ENCODE measurements at places on chromosomes 2 and 18. TPM values are rescaled to one million over a fixed set of nuclear protein-coding genes. Genes with fewer than 3 reads are reported as not detected.

The TUBB6 gene
- 222 TPM for total RNA-seq

The MC2R gene
- not detected for total RNA-seq

The ESPNL gene
- total RNA-seq, result 0.34 TPM

The CNGA3 gene
- not detected for total RNA-seq

The RESP18 gene
- not detected for total RNA-seq

The LOXL3 gene
- 13.9 TPM for total RNA-seq

The MPV17 gene
- total RNA-seq, result 60.0 TPM

The SP100 gene
- 135 TPM for total RNA-seq

The ALK gene
- 0.06 TPM for total RNA-seq

The ARHGEF4 gene
- 1.8 TPM for total RNA-seq

DNA sequence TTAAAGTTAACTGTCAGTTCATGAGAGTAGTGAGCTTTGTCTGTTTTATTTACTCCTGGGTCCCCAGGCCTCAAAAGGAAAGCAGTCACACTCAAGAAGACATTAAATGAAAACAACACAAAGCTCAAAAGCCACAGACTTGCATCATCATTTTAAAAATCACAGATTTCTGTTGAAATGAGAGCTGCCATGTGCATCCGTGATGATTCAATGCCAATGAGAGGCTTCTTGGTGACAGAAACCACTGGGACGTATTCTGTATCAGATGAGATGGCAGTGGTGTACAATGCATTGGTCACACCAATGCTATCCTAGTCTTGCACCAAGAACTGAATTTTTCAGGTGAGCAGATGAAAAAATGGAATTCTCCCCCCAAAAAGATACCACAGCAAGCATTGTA, 204.8 kb downstream of the ANAPC1 start:
- DNase-seq, result no peak
- no peaks in the 10 kb centered on the region for H3K4me1 ChIP-seq
- no peak overlapping the region for H3K27ac ChIP-seq
- no peaks in the 10 kb centered on the region for H3K36me3 ChIP-seq
- no peak overlapping the region for H3K4me3 ChIP-seq

- H3K36me3 ChIP-seq, result no peaks in the 10 kb centered on the region
- H3K4me3 ChIP-seq, result no peak overlapping the region
- H3K27me3 ChIP-seq, result no peaks in the 10 kb centered on the region
- H3K4me1 ChIP-seq, result peaks cover 18% of the 10 kb centered on the region
- no peak for DNase-seq
These were observed 103.8 kb upstream of the ST3GAL5 start for GRCh38 chr2:85992611-85993010.

DNA sequence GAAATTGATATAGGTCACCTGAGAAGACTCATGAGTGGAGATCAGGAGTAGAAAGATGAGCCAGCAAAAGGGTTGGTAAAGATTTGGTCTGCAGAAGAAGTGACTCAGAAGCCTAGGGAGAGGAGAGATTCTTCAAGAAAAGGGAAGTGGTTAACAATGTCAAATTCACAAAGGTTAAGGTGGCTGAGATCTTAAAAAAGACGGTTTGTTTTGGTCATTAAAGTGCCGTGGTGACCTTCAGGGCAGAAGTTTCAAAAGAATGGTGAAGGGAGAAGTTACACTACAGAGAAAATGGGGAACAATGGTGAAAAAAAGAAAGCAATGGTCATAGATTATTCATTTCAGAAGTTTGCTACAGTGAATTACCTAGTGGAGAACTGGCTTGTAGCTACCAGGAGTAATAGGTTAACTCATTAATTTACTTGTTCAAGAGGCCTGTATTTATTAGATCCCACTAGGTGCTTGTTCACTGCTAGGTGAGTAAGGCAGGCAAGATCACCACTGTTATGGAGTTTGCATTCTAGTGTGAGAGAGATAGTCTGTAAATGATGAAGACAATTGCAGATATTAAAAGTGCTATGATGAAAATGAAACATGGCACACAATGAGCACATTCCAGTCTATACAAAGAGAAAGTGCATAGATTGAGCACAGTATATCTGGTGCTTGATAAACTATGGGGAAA, 43.0 kb downstream of the FBXO48 start:
- H3K27me3 ChIP-seq, result no peaks in the 10 kb centered on the region
- no peak for DNase-seq
- H3K27ac ChIP-seq, result no peak overlapping the region
- H3K4me3 ChIP-seq, result no peak overlapping the region

DNA sequence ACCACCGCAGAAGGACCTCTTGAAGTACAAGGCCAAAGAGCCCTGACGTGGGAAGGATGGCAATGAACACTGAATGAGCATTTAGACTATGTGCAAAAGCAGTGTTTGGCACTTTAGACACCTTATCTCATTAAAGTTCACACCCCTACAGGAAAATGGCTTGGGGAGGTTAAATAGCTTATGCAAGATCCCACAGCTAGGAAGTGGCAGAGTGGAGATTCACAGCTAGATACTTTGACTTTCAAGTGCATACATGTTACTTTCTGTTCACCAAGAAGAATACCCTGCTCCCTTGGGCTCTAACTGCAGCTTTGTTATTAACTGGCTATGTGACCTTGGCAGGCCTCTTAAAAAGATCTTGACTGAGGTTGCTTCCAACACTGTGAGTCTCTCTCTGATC, 58.2 kb downstream of the ICOS start:
- H3K4me1 ChIP-seq, result no peaks in the 10 kb centered on the region
- DNase-seq, result no peak
- no peak overlapping the region for H3K4me3 ChIP-seq
- no peak overlapping the region for H3K27ac ChIP-seq

DNA sequence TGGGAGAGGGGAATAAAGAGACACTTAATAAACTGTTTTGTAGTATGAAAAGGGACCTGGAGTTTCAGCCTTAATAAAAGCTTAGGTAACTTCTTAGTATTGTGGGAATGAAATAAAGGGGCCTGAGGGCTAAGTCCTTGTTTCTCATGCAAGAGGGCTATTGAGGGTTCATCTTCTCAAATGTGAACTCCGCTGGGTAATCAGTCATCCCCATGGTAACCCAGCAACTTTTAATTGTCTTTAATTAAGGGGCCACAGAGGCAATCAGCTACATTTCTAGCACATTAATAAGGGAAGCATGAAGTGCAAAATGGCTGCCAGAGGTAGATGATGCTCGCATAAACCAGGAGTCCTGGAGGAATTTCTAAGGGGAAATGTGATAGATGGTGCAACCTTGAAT, 1784.2 kb upstream of the CELF4 start:
- no peaks in the 10 kb centered on the region for H3K36me3 ChIP-seq
- no peaks in the 10 kb centered on the region for H3K27me3 ChIP-seq
- H3K4me3 ChIP-seq, result no peak overlapping the region
- no peaks in the 10 kb centered on the region for H3K4me1 ChIP-seq
- no peak for DNase-seq
- no peak overlapping the region for H3K27ac ChIP-seq

GRCh38 chr2:24546669-24547068, 55.6 kb downstream of the NCOA1 start:
- no peaks in the 10 kb centered on the region for H3K27me3 ChIP-seq
- H3K4me3 ChIP-seq, result no peak overlapping the region
- H3K4me1 ChIP-seq, result no peaks in the 10 kb centered on the region
- H3K27ac ChIP-seq, result no peak overlapping the region

DNA sequence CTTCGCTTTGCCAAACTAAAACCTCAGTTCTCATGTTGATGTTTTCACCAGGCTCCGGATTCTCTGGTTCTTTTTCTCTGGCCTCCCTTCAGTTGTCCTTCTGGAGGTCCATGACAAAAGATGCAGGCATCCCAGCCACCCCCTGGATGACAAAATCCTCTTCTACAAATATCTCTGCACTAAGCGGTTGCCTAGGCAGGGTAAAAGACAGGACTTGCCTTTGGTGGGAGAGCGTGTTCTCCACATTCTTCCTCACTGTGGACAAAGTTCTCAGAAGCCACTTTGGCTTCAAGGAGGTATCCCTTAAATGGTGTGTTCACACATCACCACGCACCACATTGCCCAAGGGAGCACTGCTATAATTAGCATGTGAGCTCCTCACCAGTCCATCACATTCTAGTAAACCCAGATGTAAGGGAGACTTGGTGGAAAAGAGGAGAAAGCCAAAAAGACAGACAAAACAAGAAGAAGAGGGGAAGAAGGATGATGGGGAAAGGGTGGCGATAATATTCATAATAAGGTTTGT, 23.6 kb upstream of the MRPL33 start:
- DNase-seq, result no peak
- H3K36me3 ChIP-seq, result no peaks in the 10 kb centered on the region
- H3K4me3 ChIP-seq, result no peak overlapping the region
- no peaks in the 10 kb centered on the region for H3K27me3 ChIP-seq
- no peak overlapping the region for H3K27ac ChIP-seq

DNA sequence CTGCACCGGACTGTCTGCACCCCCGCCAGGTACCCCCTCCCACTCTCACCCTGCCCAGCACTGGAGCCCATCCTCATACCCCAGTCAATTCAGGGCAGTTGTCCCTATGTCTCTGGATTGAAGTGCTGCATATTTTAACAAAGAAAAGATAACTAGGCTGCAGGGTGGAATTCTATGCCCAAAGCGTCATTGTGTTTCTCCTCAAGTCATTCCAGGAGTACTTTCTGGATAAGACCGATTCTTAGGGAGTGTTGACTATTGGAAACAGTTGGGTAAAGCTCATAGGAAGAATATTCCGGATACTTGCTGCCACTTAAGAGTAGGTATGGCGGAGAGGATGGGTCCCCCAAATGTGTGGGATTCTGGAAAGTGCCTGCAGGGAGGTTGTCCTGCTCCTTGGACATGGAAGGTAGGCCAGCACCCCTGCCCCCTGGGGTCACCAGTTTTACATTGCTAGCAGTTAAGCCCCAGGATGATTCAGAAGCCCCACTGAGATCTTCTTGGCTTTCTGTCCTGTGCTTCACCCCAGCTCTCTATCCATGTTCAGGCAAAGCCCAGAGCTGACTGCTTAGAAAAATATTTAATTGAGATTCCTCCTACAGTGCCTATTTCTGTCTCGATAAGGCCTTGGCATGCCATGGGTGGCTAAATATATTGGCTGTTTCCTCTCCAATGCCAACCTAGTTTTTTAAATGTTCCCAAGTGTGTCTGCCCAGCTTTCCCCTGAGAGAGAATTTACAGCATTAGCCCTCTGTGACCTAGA, 48.2 kb downstream of the RPL37A start:
- H3K4me1 ChIP-seq, result peaks cover 7% of the 10 kb centered on the region
- H3K36me3 ChIP-seq, result no peaks in the 10 kb centered on the region
- no peak for DNase-seq
- H3K4me3 ChIP-seq, result no peak overlapping the region

- no peak for DNase-seq
- no peaks in the 10 kb centered on the region for H3K4me1 ChIP-seq
- H3K4me3 ChIP-seq, result no peak overlapping the region
- H3K36me3 ChIP-seq, result no peaks in the 10 kb centered on the region
- H3K27me3 ChIP-seq, result no peaks in the 10 kb centered on the region
These were observed 66.0 kb downstream of the NOL10 start for GRCh38 chr2:10623776-10624175.

- H3K4me3 ChIP-seq, result no peak overlapping the region
- H3K27me3 ChIP-seq, result no peaks in the 10 kb centered on the region
- no peaks in the 10 kb centered on the region for H3K4me1 ChIP-seq
- H3K27ac ChIP-seq, result no peak overlapping the region
- DNase-seq, result no peak
- H3K36me3 ChIP-seq, result no peaks in the 10 kb centered on the region
These were observed 37.4 kb downstream of the SCTR start for GRCh38 chr2:119486886-119487285.

DNA sequence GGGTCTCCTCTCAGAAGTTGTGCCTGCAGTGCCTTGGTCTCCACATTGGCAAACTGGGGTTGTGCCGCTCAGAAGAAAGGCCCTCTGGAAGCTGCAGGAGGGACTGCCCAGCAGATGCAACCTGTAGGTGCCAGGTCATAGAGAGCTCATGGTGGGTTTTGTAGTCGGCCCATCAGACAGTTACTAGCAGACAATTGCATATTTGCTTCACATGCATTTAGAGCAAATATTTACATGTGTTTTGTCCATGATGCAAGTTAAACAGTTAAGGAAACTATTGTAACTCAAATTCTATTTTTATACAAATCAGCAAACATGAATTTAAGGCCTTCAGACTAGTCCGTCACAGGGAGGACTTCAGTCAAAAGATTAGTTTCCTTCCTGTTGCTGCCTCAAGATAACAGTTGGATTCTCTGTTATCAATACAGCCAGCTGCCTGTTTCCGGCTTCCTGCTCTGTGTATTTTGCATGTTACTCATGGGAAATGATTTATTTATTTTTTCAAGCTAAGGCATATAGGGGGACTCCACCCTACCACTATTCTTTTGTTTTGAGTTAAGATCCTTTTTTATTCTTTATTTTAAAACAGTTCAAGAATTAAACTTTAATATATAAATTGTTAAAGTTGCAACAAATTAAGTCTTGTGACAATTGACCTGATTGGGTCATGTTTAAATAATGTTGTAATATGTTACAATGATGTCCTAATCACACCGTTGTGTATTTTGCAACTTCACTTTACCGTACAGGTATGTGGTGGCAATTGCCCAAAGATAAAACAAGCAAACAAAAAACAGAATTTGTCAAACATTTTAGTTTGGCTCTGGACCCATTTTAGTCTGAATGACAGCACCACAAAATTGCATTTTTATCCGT, 133.5 kb downstream of the SPTBN1 start:
- no peaks in the 10 kb centered on the region for H3K36me3 ChIP-seq
- no peak overlapping the region for H3K27ac ChIP-seq
- no peaks in the 10 kb centered on the region for H3K4me1 ChIP-seq
- no peak overlapping the region for H3K4me3 ChIP-seq
- H3K27me3 ChIP-seq, result no peaks in the 10 kb centered on the region

DNA sequence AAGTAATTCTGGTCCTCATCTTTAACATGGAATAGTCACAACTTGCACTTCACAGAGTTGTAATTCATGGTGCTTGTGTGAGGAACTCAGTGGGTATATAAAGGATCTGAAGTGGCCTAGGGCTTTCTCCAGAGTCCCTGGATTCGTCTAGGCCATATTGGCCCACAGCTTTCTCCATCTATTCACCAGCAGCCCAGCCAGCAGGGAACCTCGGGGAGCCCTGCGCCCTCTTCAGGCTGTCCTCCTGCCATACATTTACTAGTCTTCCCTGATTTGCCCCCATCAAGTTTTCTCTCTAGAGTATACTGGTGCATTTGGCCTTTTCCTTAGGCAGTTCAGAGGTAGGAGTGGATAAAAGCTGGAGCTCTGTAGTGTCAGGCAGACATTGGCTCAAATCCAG, 278.3 kb downstream of the MYCN start:
- H3K27ac ChIP-seq, result no peak overlapping the region
- no peaks in the 10 kb centered on the region for H3K27me3 ChIP-seq
- no peaks in the 10 kb centered on the region for H3K36me3 ChIP-seq
- H3K4me1 ChIP-seq, result no peaks in the 10 kb centered on the region
- no peak for DNase-seq
